ENCODE measurements at places on chromosomes 16 and 17. TPM values are rescaled to one million over a fixed set of nuclear protein-coding genes. Genes with fewer than 3 reads are reported as not detected.

Gene DCAKD
- total RNA-seq: 29.8 TPM

Gene SLC5A10
- total RNA-seq: not detected

Gene CXCL16
- total RNA-seq: 0.32 TPM

Gene NARF
- 78.6 TPM for total RNA-seq

Gene OR1A1
- total RNA-seq: not detected

Gene HID1
- 21.7 TPM for total RNA-seq

Gene HIGD1B
- not detected for total RNA-seq

Gene RBBP6
- 18.8 TPM for total RNA-seq

Gene CHST4
- total RNA-seq: not detected

Gene PRSS27
- total RNA-seq: 0.46 TPM

Gene USP43
- not detected for total RNA-seq

Gene AURKB
- total RNA-seq: 62.6 TPM

Gene ADAD2
- not detected for total RNA-seq

Gene KCNG4
- not detected for total RNA-seq

Gene JUP
- total RNA-seq: 114 TPM

Gene CX3CL1
- total RNA-seq: 2.3 TPM

Data from epithelial cell of umbilical artery (primary cell).